Caki2 (cell line): ENCODE measurements at places on chromosomes 2 and 18. TPM values are rescaled to one million over a fixed set of nuclear protein-coding genes. Genes with fewer than 3 reads are reported as not detected.

Gene NT5C1B
- total RNA-seq, result not detected in 2 replicates

Gene DLGAP1
- total RNA-seq, result 0.14 TPM in 1 of 2 replicates, not detected in the other

Gene CNTNAP5
- not detected in 2 replicates for total RNA-seq

Gene MOCOS
- total RNA-seq, result 3.7 and 10.2 TPM in 2 replicates

Gene ADAM23
- 4.4 and 7.0 TPM in 2 replicates for total RNA-seq

Gene FOXI3
- not detected in 2 replicates for total RNA-seq

Gene ACOXL
- 0.06 TPM in 1 of 2 replicates, not detected in the other for total RNA-seq

Gene MYL1
- not detected in 2 replicates for total RNA-seq

Gene MC4R
- not detected in 2 replicates for total RNA-seq

Gene ANKRD30BL
- not detected in 2 replicates for total RNA-seq

DNA sequence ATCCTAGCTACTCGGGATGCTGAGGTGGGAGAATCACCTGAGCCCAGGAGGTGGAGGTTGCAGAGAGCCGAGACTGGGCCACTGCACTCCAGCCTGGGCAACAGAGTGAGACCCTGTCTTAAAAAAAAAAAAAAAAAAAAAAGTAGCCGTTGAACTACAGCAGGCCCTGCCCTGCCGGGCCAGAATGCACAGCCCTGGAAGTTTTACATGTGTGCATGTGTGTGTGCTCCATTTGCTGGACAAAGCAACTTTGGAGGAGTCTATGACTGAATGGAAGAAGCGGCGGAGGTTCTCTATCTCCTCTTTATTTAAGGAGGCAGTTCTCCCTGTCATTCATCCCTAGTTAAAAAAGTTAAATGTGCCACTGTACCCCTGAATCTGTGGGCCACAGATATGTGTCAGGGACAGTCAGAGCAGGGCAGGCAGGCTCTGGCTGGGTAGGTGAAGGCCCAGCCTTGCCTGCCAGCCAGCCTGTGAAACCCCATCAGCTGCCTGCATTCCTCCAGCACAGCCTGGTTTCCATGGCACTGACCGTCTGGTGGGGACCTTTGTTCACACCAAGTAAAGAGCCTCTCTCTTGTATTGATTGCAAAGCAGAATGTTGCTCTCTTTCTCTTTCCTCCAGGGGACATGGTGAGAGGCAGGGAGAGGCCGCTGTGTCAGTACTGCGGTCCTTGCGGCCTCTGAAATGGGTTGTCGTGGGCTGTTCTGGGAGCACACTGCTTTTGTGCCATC lies 10.9 kb downstream of the LIPG start:
- no peak for DNase-seq

DNA sequence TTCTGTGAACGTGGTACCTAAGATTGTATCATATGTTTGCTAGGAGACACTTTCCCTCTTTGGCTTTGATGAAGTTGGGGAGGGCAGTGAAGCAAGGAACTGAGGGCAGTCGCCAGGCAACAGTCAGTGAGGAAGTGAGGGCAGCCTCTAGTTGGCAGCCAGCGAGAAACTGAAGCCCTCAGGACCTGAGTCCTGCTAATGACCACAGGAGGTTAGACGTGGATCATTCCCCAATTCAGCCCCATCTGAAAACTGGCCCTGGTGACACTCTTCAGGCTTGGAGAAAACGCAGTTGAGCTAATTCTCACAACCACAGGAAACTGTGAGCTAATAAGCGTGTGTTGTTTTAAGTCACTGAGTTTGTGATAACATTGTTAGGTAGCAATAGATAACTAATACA lies 84.5 kb upstream of the REG3G start:
- no peak for DNase-seq

- peak; percentile 54 for DNase-seq
These were observed 25.9 kb downstream of the MLPH start for GRCh38 chr2:237512774-237513466.

- DNase-seq, result no peak
These were observed 63.2 kb upstream of the TPO start for GRCh38 chr2:1350111-1350510.

- DNase-seq, result peak; percentile 38
These were observed 16.5 kb downstream of the SGPP2 start for GRCh38 chr2:222440673-222441422.

GRCh38 chr2:173119069-173119807 lies 43.6 kb downstream of the MAP3K20 start:
- no peak for DNase-seq

GRCh38 chr2:86234563-86235131 lies 35.4 kb downstream of the MRPL35 start:
- DNase-seq, result no peak

DNA sequence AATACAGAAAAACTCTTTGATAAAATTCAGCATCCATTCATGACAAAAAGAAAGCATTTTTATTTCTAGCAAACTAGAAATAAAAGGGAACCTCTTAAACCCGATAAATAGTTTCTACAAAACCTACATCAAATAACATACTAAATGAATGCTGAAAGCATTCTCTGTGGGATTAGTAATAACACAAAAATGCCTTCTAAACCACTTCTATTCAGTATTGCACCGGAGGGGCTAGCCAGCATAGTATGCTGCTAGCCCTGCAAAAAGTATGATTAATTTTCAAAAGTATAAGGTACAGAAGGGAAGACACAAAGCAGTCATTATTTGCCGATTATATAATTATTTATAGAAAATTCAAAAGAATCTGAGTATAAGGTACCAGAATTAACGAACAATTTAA lies 145.2 kb downstream of the DTNB start:
- no peak for DNase-seq

DNA sequence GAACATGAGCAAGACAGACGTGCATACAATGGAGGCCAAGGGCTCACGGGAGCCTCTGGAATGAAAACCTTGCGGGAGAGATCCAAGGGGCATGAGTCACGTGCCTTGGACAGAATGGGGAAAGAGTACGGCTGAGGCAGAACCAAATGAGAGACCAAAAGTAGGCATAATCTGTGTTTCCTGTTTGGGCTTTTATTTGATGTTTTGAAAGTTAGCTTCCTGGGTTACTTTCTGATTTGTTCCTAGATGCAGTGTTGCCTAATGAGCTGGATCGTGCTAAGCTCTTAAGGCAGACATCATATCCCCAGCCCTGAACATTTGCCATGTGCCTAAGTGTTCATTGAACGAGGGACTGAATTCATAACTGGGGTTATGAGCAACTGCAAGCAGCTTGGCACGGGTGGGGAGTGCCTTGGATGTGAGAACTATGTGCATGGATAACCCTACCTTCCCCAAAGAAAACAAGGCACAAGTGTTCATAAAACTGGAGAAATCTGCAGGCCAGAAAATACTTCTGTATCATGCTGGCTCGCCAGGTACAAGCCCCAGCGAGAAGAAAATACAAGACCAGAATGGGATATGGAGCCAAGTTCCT lies 60.3 kb upstream of the RPL31 start:
- DNase-seq, result no peak

GRCh38 chr2:207258263-207258991 lies 92.7 kb upstream of the KLF7 start:
- DNase-seq, result peak; percentile 83

DNA sequence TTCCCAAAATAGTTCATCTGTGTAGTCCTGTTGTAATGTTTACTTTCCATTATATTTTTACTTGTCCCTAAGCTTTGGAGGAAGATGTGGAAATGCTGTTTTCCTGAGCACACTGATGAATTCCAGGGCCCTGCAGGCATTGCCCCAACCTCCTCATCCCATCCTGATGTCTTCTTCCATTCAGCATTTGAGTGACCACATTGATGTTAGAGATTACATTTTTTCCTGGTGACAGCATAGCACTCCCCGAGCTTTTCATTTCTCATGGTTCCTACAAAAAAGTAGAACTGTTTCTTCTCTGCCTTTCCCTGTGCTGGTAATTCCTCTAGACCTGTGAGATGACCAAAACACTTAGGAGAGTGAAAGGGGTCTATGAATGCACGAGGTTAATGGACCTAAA lies 4.8 kb downstream of the IL36A start:
- no peak for DNase-seq

DNA sequence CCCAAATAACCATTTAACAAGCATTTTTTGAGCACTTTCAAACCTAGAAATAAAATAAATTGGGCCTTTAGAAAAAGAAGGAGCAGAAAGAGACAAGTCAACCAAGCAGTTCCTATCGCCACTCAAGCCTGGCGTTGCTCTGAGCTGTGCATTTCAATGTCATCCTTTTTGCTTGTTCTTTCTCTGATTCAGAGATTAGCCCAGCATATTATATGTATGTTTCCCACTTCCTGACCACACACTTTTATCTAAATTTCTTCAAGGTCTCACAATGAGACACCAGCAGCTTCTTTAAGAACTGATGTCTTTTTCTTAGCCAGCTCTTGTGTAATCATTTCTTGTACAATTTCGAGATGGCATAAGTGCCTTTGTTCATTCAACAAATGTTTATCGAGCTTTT lies 344.5 kb upstream of the ID2 start:
- no peak for DNase-seq

DNA sequence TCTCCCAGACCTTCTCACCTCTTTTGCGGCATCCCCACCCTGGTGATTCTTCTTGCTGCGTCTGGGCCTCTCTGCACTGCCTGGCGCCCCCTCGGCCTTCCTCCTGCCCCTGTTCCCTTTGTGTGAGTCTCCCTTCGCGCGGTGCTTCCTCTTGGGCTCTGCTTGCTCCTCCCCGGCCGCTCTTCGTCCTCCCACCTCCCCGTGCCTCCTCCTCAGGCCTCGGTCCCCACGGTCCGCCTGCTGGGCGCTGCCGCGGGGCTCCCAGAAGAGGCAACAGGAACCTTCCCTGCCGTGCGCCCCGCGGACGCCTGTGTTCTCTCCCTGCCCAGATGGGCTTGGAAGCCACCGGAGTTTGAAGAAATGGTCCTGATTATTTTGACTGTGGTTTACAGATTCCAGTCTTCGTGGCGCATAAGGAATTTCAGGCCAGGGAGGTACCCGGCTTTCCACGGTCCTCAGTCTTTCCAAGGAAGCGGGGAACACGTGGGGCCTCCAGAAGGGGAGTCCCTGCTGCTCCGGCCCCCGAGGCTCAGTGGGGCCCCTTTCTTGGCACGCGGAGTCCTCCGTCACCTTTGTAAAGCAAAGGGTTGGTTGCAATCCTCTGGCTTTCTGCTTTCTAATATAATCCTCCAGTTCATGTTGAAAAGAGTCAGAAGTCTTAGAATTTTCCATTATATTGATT lies 13.1 kb downstream of the RNU2-63P start:
- no peak for DNase-seq

GRCh38 chr2:235561450-235561849 lies 67.6 kb downstream of the AGAP1 start:
- DNase-seq, result no peak

- DNase-seq, result no peak
These were observed 44.3 kb downstream of the ZNF236 start for GRCh38 chr18:76866666-76867065.

DNA sequence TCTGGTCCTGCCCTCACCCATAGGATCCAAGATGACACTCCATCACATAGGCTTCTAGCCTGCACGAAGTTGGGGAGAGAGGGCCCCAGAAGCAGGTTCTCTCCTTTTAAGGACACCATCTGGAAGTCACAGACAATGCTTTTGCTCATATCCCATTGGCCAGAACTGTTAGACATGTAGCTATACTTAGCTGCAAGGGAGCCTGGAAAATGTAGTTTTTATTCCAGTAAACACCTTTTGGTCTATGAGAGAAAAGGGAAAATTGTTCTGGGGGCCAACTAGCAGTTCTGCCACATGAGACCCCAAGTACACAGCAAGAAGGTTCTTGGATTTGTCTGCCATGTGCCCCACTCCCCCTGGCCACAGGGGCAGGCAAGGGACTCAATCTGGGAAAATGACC lies 206.1 kb downstream of the ZFP36L2 start:
- no peak for DNase-seq
